ENCODE measurements at places on chromosomes 2 and 18.

GRCh38 chr2:70615222-70615621 is 61.6 kb upstream of the TGFA start:
- no peak for DNase-seq

DNA sequence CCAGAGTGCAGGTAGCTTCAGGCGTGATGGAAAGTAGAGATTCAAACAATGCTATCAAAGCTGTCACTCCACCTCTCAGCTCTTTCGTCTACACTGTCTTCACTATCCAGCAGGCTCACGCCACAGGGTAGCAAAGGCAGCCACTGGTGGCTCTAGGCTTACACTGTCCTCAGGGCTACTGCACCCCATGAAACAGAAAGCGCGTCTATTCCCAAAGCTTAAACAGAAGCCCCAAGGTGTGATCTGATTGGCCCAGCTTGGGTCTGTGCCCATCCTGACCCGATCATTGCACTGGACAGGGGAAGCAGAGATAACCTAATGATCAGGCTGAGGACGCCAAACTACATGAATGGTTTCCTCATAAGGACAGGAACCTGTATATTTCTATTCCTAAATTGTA is 100.1 kb downstream of the PDCL3 start:
- DNase-seq: no peak

DNA sequence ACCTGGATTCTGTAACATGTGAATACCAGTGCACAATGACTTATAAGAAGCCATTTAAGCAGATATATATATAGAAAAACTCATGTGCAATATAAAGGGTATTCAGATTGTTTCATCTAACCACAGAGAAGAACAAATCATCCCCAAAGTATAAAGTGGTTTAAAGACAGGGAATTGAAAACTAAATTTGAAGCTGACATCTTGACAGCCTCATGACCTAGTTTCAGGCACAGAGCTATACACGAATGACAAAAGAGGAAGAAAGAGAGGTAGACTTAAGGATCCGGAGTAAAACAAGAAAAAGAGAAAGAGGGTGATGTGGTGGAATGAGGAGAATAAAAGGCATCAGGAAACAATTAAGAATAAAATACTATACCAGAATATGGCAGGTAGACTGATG is 194.5 kb downstream of the EPHA4 start:
- DNase-seq: no peak

DNA sequence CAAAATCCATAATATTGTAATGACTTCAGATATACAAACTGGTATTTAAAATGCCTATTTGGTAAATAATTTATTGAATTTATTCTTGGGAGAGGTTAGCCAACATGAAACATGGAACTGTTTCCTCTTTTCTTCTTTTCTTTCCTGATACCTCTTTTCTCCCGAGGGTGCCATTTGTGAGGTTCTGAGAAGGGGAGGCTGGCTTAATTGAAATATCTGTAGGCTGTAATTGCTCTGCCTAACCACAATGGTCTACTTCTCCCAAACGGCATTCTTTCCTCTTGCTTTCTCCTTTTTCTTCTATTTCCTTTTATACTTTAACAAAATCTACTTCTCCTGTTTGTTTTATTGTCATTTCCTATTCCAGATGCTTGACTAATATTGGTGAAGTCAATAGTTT is 114.9 kb downstream of the TCF4 start:
- DNase-seq: no peak

- DNase-seq: no peak
Measured at GRCh38 chr18:48646976-48647375, 108.1 kb downstream of the CTIF start.

- DNase-seq: no peak
Measured at GRCh38 chr2:108607706-108608301, 73.5 kb downstream of the LIMS1 start.

DNA sequence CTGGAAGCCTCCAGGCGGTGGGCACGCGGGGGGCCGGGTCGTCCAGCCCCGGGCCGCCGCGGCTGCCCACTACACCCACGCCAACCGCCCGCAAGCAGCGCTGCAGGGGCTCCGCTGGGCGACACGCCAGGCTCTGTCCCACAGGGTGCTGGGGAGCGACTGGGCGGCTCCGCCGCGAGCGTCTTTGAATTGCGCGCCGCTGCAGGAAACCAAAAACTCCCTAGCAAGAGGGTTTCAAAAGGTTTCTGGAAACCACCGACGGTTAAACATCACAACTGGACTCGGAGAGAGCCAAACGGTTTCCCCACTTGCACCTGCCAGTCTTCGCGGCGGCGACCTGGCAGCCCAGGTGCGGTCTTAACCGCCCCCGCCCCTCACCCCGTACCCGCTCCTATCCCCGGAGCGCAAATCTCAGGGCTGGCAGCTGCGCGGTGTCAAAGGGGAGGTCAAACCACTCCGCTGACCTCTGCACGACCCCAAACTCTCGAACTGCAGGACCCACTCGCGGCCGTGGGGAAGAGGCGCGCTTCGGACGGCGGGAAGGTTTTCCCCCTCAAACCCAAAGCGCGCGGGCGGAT is 1.0 kb downstream of the CXCR4 start:
- DNase-seq: peak; percentile 43
